Uterus (tissue), 4 donors: ENCODE measurements at places on chromosomes 12 and 14. TPM values are rescaled to one million over a fixed set of nuclear protein-coding genes. Genes with fewer than 3 reads are reported as not detected.

- DNase-seq = peak; percentile 50
Observed at GRCh38 chr14:31090883-31091764, 64.9 kb upstream of the STRN3 start.

GRCh38 chr12:1635301-1636095, 6.5 kb downstream of the WNT5B start:
- no peak for DNase-seq

- no peak for DNase-seq
Observed at GRCh38 chr12:31370531-31371255, 44.7 kb upstream of the SINHCAF start.

TTC9 gene
- total RNA-seq = 1.2 TPM

REP15 gene
- total RNA-seq = 1.9 TPM

DNA sequence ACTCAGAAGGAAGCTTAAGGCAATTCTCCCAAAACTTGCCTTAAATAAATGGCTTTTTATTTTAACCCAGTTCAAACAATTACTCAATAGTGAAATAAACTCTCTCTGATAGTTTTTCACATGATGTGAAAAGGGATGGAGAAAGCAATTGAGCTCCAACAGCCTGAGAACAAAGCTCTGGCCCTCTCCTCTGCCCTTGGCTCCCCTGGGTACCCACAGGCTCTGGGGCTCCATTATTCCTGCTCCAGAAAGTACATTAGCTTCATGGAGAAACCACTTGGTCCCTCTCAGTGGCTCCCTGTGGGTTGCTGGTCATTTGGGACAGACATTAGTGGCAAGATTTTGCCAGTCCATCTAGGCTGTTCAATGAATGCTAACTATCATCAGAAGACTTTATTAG, 242.8 kb downstream of the ATP23 start:
- DNase-seq = no peak

DNA sequence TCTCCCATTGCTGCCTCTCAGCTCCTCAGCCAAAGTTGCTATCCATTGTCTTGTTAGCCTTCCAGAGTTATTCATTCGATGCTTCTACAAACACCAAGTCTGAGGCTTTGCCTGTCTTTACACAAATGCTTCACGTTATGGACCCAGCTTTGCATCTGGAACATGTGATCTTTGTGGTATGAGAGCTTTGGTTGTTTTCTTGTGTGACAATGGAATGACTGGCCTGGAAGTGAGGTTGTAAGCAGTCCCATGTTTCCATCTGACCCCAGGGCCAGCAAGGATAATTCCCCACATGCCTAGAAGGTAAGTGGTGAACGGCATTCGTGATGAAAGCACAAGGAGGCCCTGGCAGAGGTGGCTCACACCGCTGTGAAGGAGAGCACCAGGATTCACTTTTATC, 866.7 kb upstream of the TMEM132C start:
- no peak for DNase-seq

GRCh38 chr12:58725400-58726105, 194.8 kb downstream of the LRIG3 start:
- DNase-seq = no peak

DDN gene
- total RNA-seq = not detected

NPFF gene
- total RNA-seq = not detected

- no peak for DNase-seq
Observed at GRCh38 chr12:27651201-27651600, 45.0 kb upstream of the REP15 start.

TAS2R50 gene
- total RNA-seq = 1.2 TPM

GRCh38 chr12:3976351-3976938, 103.2 kb upstream of the PARP11 start:
- no peak for DNase-seq

- peak; percentile 94 for DNase-seq
Observed at GRCh38 chr14:87992718-87993628, at the start of gene GALC. Gene GALC (minus strand): TSS chr14:87993182. CDS start chr14:87993164, 18 bp downstream.

DNA sequence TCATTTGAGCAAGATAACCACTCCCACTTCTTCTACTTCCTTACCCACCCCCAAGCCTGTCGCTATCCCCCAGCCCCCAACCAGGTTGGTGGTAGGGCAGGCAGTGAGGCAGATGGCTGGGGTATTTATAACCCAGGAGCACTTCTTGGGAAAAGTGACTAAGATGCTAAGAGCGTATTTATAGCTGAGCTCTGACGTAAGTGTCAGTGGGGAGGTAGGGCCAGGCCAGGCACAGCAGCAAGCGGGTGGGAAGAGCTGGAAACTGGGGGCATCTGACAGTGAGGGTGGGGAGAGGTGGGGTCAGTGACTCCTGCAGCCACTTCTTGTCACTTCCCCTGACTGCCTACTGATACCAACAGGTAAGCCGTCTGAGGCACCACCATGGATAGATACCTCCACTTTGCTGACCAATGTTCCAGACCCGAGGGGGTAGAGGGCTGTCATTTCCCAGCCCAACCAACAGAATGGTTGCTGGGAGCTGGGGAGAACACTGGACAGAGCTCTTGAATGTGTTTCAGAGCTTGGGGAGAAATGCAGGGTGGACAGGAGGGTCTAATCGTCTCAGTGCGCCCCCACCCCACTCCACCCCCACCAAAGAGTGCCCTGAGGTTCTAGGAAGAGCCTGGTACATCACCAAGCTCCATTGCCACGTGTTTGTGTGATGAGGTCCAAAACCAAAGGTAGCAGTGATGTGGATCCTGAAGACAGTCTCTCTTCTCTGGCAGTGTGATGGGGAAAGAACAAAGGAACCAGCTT, 2.7 kb upstream of the INHBE start:
- no peak for DNase-seq

GRCh38 chr12:56751712-56752598, at the start of gene PRIM1:
Gene PRIM1 (minus strand): TSS chr12:56752323. CDS start chr12:56752298, 25 bp downstream.
- peak; percentile 73 for DNase-seq

FOXN4 gene
- total RNA-seq = not detected

DHRS2 gene
- not detected for total RNA-seq

GRCh38 chr14:24051789-24052655, at the start of gene CARMIL3:
Gene CARMIL3 (plus strand): TSS chr14:24052009. CDS start chr14:24052154, 145 bp downstream.
- DNase-seq = no peak

CISTR gene
- not detected for total RNA-seq

- no peak for DNase-seq
Observed at GRCh38 chr14:73149753-73150152, 13.4 kb downstream of the PSEN1 start.

PARPBP gene
- 2.2 TPM for total RNA-seq

FAM90A1 gene
- not detected for total RNA-seq

- DNase-seq = no peak
Observed at GRCh38 chr12:65156366-65156841, 13.0 kb upstream of the LEMD3 start.

- no peak for DNase-seq
Observed at GRCh38 chr14:75725481-75725880, 64.4 kb downstream of the TTLL5 start.

DNA sequence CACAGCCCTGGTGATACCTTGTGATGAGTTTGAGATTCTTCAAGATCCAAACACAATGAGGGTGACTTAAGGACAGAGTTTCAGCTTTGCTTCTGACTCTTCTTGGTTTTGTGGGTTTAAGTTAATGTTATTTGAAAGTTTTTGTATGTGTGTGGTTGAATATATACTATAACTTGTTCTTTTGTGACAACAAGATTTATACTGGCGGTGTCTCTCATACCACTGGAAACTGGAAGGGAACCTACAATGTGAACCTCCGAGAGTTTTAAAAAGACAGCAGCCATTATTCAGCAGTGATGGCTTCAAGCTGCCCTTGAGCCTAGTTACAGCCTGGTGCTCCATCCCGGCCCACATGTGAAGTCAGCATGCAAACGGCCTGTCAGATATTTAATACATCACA, 87.9 kb upstream of the IGF1 start:
- DNase-seq = no peak
